ENCODE measurements at places on chromosomes 1 and 21. TPM values are rescaled to one million over a fixed set of nuclear protein-coding genes. Genes with fewer than 3 reads are reported as not detected.

Gene LINGO4
- total RNA-seq = 0.09 TPM

Gene AXDND1
- 2.6 TPM for total RNA-seq

Gene AMPD1
- total RNA-seq = not detected

Gene NUP210L
- 0.06 TPM for total RNA-seq

Gene DIO1
- 6.2 TPM for total RNA-seq

Gene SPATA17
- total RNA-seq = 1.8 TPM

Gene C1QB
- 190 TPM for total RNA-seq

Gene SAMSN1
- 8.8 TPM for total RNA-seq

Gene OR2G6
- not detected for total RNA-seq

Gene BMP8A
- total RNA-seq = 4.1 TPM

Gene CADM3
- total RNA-seq = 5.2 TPM

Gene TATDN3
- 10.1 TPM for total RNA-seq

Gene FMO3
- 0.86 TPM for total RNA-seq

Gene RNU1-3
- total RNA-seq = 1,358 TPM

Gene FAM151A
- total RNA-seq = not detected

Gene LRRC38
- total RNA-seq = not detected

Gene NEGR1
- total RNA-seq = 26.9 TPM

Gene CLDN8
- 0.09 TPM for total RNA-seq

Gene CFAP141
- total RNA-seq = not detected

Gene CCDC30
- total RNA-seq = 8.4 TPM

Gene CLCNKA
- total RNA-seq = 0.32 TPM

Gene MAN1C1
- 18.4 TPM for total RNA-seq

Gene BACE2
- total RNA-seq = 174 TPM

Gene WDR77
- total RNA-seq = 25.6 TPM

Gene MFSD2A
- total RNA-seq = 3.3 TPM

Measured in mucosa of gallbladder (tissue), 1 donor.